ENCODE measurements at places on chromosomes 6 and 20.

DNA sequence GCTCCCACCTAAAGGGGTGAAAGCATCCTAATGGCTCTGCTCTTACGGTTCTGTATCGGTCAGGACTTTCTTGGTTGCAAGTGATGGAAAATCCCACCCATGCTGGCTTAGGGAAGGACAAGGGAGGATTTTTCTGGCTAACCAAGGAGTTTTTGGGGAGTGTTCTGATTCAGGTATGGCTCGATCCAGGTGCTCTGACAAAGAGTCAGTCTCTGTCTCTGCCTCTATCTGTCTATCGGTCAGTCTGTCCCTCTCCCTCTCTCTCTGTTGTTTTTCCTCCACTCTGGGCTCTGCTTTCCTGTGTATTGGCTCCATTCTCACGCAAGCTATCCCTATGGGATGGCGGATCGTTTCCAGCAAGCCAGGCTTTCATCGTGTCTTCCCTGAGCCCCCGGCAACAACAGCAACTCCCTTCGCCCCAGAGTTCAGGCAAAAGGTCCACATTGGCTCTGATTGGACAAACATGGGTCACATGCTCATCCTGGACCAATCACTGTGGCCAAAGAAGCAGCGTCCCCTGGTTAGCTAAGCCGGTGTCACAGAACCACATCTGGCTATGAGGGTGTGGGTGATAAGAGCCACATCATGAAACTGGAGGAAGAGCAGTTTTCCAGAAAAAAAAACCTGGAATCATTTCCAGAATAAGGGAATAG lies 160.3 kb downstream of the BMP7 start:
- DNase-seq, result no peak

GRCh38 chr6:127857051-127857637 lies 43.7 kb downstream of the THEMIS start:
- DNase-seq, result no peak

- DNase-seq, result no peak
Measured at GRCh38 chr20:36676701-36677421, 30.9 kb upstream of the SLA2 start.

- DNase-seq, result no peak
Measured at GRCh38 chr20:46277602-46278001, 30.7 kb downstream of the CDH22 start.

- no peak for DNase-seq
Measured at GRCh38 chr6:47428746-47429664, 48.6 kb upstream of the CD2AP start.

DNA sequence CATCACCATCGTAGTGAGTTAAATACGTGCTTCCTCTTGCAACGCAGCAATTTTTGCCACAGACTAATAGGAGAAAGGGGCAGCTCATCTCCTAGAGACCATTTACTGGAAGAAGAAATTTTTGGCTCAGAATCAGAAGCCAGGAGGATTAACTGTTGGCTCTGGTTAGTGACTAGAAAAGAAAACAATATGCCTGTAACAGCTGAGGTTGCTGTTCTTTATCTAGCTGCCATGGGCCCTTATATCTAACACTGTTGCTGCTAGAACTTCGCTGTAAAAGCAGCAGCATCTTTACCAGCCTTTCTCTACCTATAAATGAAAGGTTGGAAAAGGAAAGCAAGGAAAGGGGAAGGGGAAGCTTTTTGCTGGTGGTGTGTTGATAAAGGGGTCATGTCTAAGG lies 65.9 kb downstream of the FAM135A start:
- no peak for DNase-seq

GRCh38 chr6:44733868-44734267 lies 346.4 kb downstream of the CDC5L start:
- DNase-seq, result no peak

DNA sequence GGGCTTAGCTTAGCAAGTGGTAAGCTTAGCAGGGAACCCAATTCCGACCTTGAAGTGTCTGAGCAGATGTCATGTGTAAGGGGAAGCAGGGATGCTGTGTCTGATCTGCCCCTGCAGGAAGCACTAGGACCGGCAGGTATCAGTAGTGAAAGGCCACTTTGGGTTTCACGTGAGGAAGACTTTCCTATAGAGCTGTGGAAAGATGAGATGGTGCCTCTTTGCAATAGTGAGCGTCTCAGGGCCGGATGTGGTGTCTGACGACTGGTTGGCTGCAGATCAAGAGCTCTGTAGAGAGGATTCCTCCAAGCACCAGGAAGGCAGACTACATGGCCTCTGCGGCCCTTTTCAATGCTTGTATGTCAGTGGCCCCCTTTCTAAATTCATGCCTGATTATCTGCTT lies 98.3 kb downstream of the TIAM2 start:
- DNase-seq, result no peak

DNA sequence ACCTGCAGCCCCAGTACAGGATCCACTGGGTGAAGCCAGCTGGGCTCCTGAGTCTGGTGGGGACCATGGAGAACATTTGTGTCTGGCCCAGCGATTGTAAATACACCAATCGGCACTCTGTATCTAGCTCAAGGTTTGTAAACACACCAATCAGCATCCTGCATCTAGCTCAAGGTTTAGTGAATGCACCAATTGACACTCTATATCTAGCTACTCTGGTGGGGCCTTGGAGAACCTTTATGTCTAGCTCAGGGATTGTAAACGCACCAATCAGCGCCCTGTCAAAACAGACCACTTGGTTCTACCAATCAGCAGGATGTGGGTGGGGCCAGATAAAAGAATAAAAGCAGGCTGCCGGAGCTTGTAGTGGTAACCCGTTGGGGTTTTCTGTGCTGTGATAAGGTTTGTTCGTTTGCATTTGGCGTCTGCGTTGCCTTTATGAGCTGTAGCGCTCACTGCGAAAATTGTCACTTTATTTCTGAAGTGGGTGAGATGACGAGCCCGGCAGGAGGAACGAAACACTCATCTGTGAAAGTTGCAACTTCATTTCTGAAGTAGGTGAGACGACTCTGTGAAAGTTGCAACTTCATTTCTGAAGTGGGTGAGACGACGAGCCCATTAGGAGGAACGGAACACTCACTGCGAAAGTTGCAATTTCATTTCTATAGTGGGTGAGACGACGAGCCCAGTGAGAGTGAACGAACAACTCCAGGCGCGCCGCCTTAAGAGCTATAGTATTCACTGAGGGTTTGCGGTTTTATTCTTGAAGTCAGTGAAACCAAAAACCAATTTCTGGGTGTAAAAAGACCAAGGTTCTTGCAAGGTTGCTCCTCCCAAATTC lies 31.1 kb downstream of the SERPINB6 start:
- DNase-seq, result peak; percentile 87

DNA sequence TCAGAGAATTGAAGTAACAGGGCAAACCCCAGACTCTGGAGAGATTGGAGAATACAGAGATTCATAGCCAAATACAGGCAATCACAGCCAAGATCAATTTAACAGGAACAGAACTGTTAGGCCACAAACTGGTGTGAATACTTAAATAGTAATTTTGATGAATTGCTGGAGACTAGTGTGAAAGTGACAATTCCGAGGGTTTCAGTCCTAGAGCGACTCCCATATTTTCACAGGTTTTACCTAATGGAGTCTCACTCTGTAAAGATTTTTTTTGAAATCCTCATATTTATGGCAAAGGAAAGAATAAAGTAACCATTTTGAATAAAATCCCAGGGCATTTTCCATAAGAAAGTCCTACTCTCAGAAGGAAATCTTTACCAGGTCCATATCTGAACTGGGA lies 135.5 kb downstream of the MMUT start:
- no peak for DNase-seq

GRCh38 chr6:142385352-142385751 lies 83.5 kb downstream of the ADGRG6 start:
- no peak for DNase-seq

- no peak for DNase-seq
Measured at GRCh38 chr20:34472246-34472925, 43.8 kb upstream of the DYNLRB1 start.

DNA sequence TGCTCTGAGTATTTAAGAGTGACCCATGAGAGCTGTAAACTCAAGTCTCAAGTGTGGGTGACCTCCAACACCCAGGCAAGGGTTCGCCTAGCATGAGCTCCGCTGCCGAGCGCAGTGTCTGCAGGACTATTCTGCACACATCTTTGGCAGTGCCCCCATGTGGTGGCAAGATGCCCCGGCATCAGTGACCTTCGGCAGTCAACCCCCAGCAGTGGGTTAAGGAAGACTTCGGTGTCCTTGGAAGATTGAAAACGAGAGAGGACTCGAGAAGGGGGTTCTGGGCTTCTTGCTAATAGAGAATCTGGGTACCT lies 43.1 kb downstream of the RBM38 start:
- peak; percentile 26 for DNase-seq

DNA sequence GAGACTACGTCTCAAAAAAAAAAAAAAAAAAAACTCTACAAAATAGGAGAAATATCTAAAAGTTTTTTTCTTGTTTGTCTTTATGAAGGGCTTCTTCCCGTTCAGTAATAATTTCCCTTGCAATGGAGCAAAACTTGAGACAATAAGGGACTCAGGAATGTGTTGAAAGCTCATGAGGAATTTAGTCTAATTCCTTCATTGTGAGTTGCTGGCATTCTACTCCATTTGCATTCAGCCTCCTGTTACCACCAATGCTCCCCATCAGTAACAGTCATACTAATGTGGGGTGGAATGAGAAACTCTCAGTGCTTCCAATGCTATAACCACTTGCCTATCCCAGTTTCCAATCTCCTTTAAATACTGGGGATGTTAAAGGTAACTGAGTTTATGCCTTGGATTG lies 576.7 kb upstream of the AGPAT4 start:
- DNase-seq, result no peak

DNA sequence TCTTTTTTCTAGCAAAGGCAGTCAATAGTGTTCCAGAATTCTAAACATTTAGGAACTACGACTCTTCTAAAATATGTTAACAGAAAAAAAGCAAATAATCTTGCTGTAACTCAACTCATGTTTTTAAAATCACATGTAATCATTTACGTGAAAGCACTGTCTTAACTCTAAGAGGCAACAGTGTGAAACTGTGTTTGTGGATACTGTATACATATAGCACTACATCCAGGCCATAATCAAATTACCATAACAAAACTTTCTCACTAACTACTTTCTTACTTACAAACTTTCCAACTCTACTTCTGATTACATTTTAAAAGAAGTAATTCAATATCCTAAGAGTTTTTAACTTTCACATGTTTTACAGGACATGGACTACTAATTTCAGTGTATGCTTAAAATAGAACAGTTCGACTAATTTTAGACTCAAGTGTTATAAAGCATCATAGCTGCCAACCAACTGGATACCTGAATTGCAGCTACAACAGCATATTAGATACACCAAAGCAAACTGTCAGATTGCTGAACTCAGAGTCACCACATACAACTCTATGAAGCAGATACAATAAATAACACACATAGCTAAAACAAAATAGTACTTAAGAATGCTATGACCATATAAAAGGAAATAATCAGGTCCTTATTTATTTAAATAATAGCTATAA lies 121.6 kb upstream of the BEND6 start:
- DNase-seq, result no peak
